Stimulated activated CD4-positive, alpha-beta T cell treated with anti-CD3 and anti-CD28 coated beads, Interleukin-4, amount 100 ng/mL, for 1 hour (primary cell): ENCODE measurements at places on chromosomes 12 and 14.

DNA sequence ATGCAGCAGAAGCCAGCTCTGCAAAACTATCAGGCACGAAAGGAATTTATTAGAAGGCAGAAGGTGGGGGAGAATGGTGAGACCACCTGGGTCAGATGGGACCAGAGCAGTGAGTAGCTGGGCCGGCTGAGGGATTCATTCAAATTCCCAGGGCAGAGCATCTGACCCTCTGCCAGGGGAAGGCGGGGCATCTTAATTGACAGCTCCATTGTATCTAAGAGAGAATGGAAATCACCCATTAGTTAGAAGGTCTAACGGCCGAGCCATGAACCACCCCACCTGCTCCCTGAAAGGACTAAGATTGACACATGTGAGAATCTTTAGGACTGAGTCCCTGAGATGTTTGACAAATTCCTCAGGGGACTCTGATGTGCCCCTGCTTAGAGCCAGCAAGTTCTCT is 83.7 kb downstream of the PHETA1 start:
- DNase-seq, result no peak

- no peak for DNase-seq
These were observed 137.1 kb upstream of the SFSWAP start for GRCh38 chr12:131573631-131574394.

DNA sequence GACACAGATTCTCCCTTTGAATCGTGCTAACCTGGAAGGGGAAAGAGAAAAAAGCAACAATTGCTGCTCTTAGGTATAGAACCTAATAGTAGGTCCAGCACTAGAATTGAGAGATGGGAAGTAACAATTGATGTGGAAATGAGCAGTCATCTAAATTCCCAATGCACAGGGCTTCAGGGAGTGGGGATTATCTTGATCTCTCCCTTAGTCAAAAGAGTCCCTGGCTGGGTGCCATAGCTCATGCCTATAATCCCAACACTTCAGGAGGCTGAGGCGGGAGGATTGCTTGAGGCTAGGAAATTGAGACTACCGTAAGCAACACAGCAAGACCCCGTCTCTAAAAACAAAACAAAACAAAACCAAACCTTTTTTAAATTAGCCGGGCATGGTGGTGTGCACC is 4.0 kb downstream of the APOBEC1 start:
- DNase-seq, result no peak

GRCh38 chr14:31122098-31122611 is 85.4 kb downstream of the HECTD1 start:
- no peak for DNase-seq

- DNase-seq, result no peak
These were observed 7.9 kb upstream of the SLC10A1 start for GRCh38 chr14:69804902-69805301.

DNA sequence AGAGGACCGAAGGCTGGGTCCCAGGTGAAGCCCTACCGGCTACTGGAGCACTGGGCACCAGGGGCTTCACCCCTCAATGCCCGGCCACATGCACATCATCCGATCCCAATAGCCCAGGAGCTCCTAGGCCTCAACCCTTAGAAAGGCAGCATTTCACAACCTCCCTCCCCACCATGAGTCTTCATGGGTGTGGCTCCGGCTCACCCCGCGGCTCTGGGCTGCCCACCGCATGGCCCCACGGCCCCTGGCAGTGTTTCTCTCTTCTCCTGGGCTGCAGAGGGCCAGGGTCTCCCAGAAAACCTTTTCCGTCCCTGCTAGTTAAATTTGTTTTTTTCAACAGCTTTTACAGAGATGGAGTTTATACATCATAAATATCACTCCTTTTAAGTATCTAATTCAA is 28.6 kb upstream of the DLK1 start:
- DNase-seq, result no peak

DNA sequence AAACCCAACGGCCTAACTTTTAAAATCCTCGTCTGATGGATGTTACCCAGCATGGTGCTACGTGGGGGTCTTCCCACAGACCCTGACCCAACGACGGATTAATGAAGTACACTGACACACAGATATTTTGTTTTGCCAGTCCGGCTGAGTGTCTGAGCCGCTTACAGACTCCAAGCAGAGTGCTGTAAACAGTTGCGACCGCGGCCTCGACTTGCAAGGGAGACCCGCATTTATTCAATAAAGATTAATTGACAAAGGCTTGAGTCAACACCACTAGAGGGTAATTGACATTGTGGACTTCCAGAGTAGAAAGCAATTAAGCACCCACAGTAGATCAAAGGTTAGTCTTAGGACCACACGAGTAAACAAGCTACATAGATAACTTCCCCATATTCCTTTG is 1042.4 kb downstream of the AACS start:
- DNase-seq, result no peak

DNA sequence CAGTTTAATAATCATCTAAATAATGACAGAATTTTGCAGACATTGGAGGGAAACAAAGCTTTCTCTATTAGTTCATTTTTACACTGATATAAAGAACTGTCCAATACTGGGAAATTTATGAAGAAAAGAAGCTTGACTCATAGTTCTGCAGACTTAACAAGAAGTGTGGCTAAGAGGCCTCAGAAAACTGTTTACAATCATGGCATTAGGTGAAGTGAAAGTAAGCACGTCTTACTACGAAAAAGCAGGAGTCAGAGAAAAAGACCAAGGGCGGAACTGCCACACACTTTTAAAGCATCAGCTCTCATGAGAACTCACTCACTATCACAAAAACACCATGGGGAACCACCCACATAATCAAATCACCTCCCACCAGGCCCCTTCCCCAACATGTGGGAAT is 804.4 kb downstream of the FLRT2 start:
- DNase-seq, result no peak

GRCh38 chr12:122730215-122731014 is at the start of gene HCAR1:
HCAR1 (minus strand) TSS chr12:122730844; CDS start chr12:122730339, 505 bp downstream.
- peak; percentile 43 for DNase-seq

GRCh38 chr14:103395244-103395643 is 10.0 kb downstream of the MARK3 start:
- DNase-seq, result no peak

DNA sequence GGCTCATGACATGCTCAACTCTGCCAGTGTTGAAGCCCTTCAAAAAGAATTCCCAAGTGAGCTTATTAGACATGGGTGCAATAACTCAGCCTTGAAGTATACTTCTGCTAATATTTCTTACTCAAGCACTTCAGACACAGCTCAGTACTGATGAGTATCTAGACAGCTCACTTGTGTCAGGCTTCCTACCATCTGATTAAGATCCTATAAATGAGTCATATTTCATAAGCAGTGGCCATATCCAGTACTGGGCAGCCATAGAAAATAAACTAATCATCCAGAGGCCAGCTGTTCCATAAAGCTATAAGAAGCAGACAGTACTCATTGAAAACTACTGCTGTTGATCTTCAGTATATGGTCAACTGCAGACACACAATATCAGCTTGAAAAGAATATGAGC is 12.9 kb downstream of the FSCB start:
- DNase-seq, result no peak

DNA sequence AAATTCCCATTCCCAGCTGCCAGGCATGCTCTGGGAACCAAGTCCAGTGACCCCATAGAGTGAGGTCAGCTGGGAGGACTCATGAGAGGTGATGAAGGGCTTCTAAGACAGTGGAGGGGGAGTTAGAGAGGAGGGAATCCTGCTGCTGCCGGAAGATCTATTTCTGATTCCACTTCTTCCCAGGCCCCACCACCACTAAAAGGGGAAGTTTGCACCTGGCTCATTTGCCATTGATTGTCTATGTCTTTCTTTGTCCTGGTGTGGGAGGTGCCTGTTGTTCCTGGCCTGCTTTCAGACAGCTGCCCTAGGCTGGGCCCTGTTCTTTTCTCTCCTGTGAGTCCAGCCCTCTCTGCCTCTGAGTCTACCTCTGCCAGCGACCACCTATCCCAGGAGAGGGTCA is 3.0 kb upstream of the KRT6A start:
- no peak for DNase-seq

DNA sequence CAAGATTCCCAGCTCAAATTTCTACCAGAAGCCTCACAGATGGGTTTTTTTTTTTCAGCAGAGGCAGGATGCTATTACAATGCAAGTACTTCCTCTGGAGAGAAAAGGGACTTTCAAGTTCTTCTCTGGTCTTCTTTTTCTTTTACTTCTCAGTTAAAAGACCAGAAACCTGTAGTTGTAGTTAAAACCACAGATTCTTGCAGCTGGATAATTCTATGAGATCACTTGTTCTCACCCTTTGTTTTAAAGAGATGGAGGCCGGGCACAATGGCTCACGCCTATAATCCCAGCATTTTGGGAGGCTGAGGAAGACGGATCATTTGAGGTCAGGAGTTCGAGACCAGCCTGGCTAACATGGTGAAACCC is 47.6 kb upstream of the OVCH1 start:
- no peak for DNase-seq

GRCh38 chr12:123733229-123733628 is 21.1 kb downstream of the ATP6V0A2 start:
- DNase-seq, result no peak

GRCh38 chr14:31161274-31161673 is 46.3 kb downstream of the HECTD1 start:
- no peak for DNase-seq

- DNase-seq, result no peak
These were observed 58.4 kb upstream of the SAV1 start for GRCh38 chr14:50726372-50727107.

- DNase-seq, result no peak
These were observed 134.0 kb downstream of the GCH1 start for GRCh38 chr14:54768501-54769129.

- no peak for DNase-seq
These were observed 31.4 kb upstream of the ETV6 start for GRCh38 chr12:11618046-11618445.

GRCh38 chr12:3613641-3614395 is 122.8 kb downstream of the PRMT8 start:
- DNase-seq, result no peak

DNA sequence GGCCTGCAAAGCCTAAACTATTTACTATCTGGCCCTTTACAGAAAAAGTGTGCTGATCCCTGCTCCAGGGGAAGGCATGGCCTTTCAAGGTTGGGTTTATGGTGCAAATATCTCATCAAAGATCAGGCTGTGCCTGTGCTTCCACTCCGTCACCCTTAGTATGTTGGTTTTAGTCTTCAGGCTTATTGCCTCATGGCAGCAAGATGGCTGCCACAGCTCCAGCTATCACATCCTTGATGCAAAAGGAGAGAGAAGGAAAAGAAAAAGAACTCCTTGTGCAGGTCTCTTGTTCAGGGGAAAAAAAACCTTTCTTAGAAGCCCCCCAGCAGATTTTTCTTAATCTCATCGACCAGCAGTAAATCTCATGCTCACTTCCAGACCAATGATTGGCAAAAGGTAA is 9.1 kb upstream of the HRK start:
- DNase-seq, result no peak

DNA sequence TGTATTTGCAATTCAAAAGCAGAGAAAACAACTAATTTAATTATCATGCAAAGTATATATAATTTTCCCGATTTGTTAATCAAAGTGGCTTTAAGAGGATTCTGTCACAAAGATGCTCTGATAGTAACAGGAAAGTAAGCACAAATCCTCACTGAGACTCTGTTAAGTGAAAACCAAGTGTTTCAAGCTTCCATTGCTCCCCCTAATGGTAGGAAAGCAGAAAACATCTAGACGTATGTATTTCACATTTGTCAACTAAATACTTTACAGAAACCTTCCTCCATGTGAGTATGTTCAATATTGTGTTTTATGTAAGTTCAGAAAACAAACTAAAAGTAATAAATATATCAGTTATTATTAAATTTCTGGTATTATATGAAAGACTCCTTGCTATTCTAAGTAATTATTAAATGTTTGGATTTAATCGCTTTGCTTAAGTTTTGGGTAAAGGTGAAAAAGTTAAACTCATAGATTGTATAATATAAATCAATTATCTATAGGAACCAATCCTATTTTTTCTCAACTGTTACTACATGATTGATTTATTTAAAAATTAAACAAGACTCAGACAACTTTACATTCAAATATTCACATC is 1.5 kb upstream of the NTS start:
- DNase-seq, result no peak

- DNase-seq, result no peak
These were observed 111.5 kb downstream of the SRGAP1 start for GRCh38 chr12:63955831-63956666.

- no peak for DNase-seq
These were observed 24.1 kb upstream of the EML1 start for GRCh38 chr14:99769123-99769522.

DNA sequence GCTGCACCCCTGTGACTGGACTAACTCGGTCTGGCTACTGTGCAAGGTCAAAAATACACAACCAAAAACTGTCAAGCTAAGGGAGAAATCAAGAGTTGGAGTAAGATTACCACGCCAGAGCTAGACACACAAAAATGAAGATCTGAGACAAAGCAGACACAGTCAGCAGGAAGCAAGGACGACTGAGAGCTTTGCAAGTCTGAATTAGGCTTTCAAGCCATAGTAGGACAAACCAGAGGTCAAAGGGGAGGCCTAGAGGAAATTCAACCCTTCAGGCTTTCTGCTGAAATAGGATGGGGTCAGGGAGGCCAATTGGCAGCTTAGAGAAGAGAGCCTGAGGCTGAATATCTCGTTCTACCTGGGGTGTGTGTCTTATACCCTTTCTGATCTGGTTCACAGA is 117.3 kb downstream of the LLPH start:
- DNase-seq, result no peak

DNA sequence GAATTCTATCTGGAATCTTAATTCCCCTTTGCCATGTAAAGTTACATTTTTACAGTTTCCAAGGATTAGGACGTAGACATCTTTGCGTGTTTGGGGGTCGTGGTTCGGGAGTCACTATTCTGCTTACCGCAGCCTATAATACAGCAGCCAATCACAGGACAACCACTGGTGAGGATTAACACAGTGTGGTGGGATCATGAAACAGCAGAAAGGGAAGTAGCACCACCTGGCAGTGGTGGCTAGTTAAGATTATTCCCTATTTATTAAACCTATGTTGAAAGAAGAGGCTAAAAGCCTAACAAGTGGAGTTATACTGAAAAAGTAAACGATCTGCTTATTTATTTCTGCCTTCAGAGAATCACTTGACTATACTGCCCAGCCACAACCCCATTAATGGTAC is 71.7 kb downstream of the IPO8 start:
- no peak for DNase-seq

GRCh38 chr12:8637666-8638065 is 25.0 kb downstream of the MFAP5 start:
- no peak for DNase-seq

- no peak for DNase-seq
These were observed 3.0 kb downstream of the ARHGAP5 start for GRCh38 chr14:32080001-32080510.

- peak; percentile 20 for DNase-seq
These were observed 419.5 kb downstream of the TMEM121 start for GRCh38 chr14:105945896-105946295.

- no peak for DNase-seq
These were observed 82.6 kb downstream of the ERC1 start for GRCh38 chr12:1073652-1074051.

- no peak for DNase-seq
These were observed 112.8 kb downstream of the CHST11 start for GRCh38 chr12:104569346-104570173.

DNA sequence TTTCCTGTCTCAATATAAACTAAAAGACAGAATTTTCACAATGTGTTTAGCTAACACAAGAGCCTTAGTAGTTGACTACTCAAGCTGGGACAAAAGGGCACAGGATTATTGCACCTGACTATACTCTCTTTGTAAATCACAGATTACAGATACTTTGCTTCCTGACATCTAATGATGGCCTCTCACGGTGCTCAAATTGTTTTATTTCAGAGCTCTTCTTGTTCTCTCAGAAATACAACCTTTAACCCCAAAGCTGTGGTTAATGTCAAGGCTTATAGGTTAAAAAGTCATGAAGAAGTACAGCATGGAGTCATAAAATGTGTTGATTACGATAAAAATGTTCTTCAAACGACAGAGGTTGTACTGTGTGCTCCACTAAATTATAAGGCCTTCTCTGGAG is 89.9 kb upstream of the CPNE8 start:
- DNase-seq, result no peak
